ENCODE measurements at places on chromosomes 2 and 18.

DNA sequence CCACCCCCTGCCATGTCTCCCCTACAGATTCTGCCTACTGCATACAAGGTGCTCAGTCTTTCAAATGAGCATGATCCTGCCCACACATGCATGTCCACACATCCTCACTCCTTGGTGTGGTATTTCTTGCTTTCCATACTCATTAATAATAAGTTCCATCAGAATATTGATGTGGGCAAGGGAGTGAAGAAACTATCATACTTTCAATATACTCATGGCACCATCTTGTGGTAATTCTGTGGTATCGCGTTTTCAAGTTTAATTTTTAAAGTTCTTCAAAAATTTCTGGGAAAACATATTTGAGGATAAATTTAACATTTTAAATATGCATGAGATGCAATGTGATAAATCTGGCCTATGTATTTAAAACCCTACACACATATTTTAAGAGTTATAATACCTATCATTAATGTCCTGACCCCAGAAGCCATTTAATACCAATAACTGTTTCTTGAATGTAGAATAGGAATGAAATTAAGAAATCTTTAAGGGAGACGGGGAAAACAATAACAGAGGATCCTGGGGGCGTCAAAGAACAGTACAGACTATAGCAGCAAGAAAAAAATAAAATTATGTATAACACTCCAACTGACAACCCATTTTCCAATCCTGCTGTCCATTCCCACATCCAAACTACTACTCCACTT is 110.1 kb downstream of the ZNF385B start:
- peak; percentile 1 for DNase-seq

DNA sequence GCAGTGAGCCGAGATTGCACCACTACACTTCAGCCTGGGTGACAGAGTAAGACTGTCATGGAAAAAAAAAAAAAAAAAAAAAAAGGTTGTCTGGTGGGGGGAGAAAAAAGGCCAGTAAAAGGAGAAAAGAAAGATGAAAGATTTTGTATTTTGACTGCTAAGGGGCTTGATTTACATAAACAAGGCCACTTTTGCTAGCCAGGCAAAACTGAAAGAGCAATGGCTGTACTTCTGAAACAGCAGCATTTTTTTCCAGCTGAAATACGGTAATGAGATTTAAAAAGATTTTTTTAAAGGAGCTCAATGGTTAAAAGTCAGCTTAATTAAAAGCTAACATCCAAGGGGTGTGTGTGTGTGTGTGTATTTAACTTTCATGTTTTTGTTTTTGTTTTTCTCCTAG is 11.3 kb upstream of the OXER1 start:
- DNase-seq, result no peak

GRCh38 chr2:40430776-40431599 is 20.9 kb downstream of the SLC8A1 start:
- DNase-seq, result no peak

- DNase-seq, result no peak
Measured at GRCh38 chr2:38933653-38934052, 44.0 kb downstream of the ARHGEF33 start.

DNA sequence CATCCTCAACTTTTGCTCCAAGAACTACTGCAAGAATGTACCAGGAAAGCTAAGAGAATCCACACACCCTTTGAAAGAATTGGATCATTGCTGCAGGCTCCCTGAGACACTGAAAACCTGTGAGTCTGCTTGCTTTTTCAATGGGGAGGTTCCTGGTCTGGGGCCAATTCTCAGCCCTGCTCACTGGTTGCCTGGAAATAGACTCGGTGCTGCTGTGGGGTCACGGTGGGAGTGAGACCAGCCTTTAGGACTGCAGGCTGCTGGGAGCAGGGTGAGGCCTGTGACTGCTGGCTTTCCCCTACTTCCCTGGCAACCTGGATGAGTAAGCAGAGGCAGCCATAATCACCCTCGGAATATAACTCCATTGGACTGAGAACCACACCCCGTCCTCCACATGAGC is 569.3 kb downstream of the DPP10 start:
- DNase-seq, result no peak

- no peak for DNase-seq
Measured at GRCh38 chr2:236449167-236449761, 120.4 kb upstream of the ACKR3 start.

DNA sequence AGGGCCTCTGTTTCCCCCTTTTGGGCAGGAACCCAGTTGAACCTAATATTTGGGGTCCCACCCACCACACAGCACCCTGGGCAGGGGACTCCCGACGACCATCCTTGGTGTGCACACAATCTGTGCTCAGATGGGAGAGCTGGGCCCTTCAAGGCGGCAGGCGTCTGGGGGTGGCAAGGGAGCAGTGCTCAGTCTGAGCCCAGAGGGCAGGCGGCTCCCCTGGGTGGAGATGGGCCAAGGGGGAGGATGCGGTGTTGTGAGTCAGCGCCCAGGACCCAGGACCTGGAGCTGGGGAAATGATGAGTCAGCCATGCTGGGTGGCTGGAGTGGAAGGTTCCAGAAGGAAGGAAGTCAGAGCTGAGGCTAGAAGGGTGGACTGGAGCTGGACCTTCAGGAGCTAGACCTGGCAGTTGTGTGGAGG is 3.8 kb downstream of the PROM2 start:
- DNase-seq, result no peak

DNA sequence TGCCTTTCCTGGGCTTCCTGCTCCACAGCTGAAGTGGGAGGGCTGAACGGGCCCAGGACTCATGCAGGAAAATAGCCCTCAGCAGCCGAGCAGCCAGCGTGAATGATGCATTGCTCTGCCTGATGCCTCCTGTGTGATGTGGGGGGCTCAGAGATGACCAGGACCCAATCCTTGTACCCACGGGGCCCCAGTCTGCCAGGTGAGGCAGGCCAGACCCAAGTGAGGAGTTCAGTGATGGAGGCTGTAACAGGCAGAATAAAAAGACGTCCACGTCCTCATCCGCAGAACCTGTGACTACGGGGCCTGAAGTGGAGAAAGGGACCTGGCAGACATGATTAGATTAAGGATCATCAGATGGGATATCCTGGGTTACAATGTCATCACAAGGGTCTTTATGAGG is 194.9 kb upstream of the HDAC4 start:
- no peak for DNase-seq

- DNase-seq, result no peak
Measured at GRCh38 chr2:104938231-104938941, 84.5 kb downstream of the POU3F3 start.

DNA sequence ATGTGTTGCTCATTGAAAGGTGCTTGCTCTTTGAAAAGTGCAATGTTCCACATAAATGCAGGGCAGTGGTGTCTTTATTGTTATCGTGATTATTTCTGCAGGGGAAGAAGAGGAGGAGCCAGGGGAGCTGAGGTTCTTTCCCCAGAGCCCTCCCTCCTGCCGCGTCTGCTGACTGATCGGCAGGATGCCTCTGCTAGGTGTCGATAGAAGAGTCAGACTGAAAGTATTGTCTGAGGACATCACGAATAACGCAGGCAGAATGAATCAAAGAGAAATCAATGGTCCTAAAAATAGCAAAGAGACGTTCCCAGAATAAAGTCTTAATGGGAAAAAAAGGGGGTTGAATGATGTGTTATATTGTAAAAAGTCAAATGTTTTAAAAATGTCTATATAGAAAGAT is 47.4 kb upstream of the SIX3 start:
- DNase-seq, result no peak

- no peak for DNase-seq
Measured at GRCh38 chr18:8601277-8602032, 7.8 kb upstream of the RAB12 start.

DNA sequence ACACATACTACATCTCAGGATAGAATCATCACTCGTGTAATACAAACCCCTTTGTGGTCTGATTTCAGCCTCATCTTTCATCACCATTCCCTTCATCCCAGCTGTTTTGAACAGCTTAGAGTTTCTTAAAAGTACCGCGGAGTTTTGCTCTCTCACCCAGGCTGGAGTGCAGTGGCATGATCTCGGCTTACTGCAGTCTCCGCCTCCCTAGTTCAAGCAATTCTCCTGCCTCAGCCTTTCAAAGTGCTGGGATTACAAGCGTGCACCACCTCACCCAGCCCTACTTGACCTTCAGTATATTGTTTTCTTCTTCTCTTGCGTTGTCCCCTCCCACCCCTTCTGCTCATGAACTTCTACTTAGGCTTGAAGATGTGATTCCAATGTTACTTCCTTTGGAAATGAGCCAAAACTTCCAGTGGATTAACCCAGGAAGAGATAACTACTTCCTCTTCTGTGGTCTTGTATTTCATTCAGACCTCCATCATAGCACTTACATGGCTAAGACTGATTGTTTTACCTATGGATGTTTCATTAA is 15.8 kb downstream of the ERLEC1 start:
- no peak for DNase-seq

DNA sequence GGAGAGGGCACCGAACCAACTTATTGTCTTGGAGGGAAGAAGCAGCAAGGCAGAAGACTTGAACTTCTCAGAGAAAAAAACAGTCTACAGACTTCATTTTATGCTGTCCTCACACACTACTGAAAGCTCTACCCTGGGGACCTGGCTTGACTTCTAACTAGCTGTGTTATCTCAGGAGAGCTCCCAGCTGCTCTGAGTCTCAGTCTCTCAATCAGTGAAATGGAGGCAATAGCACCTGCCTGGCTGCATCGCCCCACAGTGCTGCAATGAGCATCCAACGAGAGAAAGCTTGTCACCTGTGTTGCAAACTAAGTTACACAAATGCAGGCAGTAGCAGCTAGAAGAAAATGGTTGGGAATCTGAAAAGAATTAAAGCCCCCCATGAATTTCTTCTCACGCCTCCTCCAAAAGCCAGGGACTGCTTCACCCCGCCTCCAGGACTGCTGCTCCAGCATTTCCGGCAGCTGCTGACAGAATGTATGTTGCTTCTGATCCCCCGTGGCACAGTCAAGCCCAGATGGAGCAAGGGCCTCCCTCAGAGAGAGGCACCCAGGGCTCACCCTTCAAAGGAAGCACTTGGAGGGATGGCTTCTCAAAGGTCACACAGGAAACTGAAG is 116.3 kb downstream of the BCL11A start:
- no peak for DNase-seq

GRCh38 chr2:105321875-105322646 is 7.5 kb downstream of the TGFBRAP1 start:
- no peak for DNase-seq

DNA sequence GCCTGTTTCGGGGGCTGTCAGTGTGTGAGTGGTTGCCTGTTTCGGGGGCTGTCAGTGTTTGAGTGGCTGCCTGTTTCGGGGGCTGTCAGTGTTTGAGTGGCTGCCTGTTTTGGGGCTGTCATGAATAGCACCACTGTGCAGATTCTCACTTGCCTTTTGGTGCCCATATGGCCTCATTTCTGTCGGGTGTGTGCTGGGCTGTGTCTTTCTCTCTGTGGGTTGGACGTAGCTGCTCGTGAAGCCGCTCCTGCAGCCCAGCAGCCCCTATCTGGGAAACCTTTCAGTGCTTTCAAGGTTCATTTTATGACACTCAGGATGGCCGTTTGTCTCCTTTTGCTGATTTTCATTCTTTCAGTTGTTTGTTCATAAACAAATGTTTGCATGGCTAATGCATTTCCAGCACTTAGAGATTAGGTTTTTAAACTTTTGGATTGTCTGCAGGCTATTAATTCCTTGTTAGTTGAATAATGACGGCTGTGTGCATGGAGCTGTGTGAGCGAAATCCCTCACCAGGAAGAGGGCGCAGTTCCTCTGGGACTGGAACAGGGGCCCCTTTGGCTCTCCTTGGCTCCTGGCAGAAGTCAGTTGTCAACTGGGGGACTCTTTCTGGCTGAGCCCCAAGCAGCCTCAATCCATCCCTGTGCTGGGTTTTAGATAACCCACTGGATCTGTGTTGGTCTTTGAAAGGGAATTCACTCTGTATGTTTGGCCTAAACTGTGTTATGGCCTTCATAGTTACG is 10.8 kb downstream of the AGAP1 start:
- DNase-seq, result no peak

DNA sequence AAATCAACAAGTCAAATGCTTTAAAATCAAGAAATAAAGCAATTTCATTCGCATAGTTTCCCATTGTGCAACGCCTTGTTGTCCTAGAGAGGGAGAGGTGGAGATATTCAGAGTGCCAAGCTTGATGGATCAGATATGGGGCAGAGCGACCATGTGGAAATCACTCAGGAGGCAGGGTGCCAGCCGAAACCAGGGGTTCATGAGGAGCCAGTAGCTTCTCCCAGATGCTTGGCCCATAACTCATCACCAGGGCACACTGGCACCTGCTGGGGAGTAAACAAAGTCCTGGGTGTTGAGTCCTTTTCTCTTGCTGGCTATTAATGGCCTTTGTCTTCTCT is 53.0 kb upstream of the ASAP2 start:
- no peak for DNase-seq

- no peak for DNase-seq
Measured at GRCh38 chr2:240397924-240398645, 37.4 kb upstream of the GPC1 start.

DNA sequence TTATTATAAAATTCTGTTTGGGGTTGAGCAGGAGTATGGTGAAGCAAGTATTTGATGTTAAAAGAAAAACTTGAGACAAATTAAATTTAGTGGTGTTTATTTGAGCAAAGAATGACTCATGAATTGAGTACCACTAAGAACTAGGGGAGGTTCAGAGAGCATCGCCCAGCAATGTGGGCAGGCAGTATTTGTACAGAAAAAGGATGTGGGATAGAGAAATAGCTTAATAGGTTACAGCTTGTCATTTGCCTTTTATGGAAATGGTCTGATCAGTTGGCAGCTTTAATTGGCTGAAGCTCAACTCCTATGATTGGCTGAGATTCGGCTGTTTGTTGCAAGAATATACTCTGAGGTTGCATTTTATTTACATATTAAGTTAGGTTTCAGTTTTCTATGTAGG is 68.2 kb downstream of the LRATD1 start:
- DNase-seq, result no peak

- DNase-seq, result no peak
Measured at GRCh38 chr2:221289389-221289788, 282.7 kb downstream of the EPHA4 start.

DNA sequence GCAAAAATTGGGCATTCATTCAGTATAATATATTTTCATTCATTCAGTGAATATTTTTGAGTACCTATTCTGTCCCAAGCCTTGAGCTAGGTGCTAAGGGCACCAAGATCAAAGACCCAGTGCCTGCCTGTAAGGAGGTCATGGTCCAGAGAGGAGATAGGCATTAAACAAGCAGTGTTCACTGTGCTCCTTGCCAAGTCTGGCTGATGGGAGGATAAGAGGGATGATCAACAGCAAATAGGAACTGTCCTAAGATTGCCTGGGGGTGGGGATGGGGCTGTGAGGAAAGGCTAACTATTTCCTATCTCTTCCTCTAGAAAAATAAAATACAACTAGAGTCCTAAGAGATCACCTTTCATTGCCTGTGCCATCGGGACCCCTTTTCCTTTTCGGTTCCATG is 60.4 kb downstream of the SETBP1 start:
- no peak for DNase-seq

Measured in NCI-H1105 (cell line).